Thoracic aorta (tissue), 2 donors: ENCODE measurements at places on chromosomes 2 and 18.

DNA sequence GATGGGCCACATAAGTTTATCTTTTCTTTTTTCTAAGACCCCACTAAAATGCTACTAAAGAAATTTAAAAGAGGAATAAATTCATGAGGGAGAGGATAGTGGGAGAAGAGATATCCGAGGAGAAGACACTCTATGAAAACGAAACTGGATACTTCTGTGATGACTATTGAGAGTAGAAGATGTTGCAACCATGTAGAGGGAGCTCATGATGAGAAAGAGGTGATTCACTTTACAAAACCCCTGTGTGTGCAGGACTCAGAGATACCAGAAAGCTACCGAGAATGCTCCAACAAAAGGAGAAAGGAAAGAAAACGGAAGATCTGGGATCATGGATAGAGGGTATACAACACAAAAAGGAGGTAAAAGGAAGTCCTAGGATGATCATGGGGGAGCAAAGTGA is 34.9 kb downstream of the SLC38A11 start:
- DNase-seq: no peak

- DNase-seq: no peak
Observed at GRCh38 chr2:232496501-232497270, 9.1 kb upstream of the ECEL1 start.

- DNase-seq: no peak
Observed at GRCh38 chr2:32617599-32618189, 10.2 kb upstream of the TTC27 start.

DNA sequence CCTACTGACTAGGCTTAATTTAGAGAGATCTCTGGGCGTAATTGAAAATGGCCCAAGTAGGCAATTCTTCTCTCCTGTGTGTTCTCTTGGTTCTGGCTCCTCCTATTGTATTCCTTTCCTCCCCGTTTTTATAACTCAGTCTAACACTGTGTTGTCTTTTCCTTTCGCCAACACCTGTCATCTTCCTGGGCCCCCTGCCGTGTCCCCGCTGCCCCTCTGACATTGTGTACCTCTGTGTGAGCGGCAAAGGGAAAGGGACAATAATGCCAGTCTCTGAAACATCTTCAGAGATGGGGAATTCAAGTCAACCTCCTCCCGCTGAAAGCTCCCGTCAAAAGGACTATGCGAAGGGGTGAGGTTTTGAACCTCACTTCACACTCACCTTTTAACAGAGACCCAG is 210.9 kb downstream of the GBX2 start:
- DNase-seq: no peak

- no peak for DNase-seq
Observed at GRCh38 chr2:22253171-22253570, 1129.4 kb downstream of the TDRD15 start.

DNA sequence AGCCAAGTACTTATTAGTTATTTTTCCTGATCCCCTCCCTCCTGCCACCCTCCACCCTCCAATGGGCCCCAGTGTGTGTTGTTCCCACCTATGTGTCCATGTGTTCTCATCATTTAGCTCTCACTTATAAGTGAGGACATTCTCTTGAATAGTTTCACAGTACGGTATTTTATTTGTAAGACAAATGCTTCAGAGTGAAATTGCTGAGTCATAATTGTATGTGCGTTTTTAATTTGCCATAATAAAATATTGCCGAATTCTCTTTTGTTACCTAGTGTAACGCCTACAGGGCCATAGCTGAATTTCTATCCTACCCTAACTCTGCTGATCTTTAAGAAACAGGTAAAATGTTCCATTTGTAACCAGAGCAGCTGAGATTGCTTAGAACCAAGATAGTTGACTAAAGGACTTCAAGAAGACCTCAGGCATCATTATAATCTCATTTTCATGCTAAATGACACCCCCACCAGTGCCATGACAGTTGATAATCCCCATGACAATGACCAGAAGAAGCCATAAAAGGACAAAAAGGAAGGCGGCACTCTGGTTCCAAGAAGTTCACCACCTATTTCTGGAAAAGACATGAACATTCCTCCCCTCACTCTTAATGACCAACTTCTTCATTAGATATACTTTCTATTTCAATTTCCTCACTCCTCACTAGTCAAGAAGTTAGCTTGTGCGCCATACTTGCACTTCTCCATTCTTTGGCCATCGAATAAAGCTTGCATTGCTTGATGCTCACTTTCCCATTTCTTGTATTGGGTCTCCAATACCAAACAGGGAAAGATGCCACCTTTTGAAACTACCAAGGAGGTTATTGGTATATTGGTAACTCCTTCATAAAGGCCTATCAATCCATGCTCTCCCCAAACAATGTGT is 18.4 kb downstream of the SCN9A start:
- no peak for DNase-seq

DNA sequence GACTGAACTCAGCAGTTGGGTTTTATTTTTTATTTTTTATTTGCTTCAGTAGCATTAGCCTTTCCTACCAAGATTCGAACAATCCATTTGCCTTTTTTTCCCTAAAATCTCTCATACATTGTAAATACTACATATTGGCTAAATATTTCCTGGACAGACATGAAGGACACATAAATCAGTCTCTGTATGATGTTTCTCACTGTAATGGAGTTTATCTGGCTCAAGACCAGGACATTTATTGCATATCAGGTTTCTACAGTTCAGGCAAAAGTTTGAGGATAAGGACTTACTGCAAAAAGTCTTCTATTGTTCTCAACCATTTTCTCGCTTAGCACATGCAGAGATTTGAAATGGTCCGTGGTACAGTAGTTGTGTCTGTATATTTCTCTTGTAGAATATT is 3.3 kb downstream of the CLUL1 start:
- no peak for DNase-seq
